ENCODE measurements at places on chromosomes 1 and 21.
A peak's percentile ranks its signal among the peaks of the same experiment; 100 is the strongest.

DNA sequence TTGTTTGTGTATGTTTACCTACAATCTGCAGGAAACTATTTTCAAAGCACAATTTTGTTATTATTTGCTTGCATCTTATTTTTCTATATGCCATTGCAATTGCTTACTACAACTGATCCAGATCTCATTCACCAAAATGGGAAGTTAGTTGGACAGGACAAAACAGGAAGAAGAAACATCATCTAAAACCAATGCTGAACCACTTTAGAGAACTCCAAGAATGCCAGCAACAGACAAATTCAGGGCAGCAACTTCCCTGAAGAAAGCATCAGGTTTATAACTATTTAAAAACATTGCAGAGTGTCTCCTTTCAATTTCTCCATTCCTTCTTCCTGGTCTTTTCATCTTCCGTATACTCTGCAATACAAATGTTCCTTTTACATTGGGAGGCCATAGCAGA, 82.4 kb upstream of the SMYD2 start:
- DNase-seq, result no peak

DNA sequence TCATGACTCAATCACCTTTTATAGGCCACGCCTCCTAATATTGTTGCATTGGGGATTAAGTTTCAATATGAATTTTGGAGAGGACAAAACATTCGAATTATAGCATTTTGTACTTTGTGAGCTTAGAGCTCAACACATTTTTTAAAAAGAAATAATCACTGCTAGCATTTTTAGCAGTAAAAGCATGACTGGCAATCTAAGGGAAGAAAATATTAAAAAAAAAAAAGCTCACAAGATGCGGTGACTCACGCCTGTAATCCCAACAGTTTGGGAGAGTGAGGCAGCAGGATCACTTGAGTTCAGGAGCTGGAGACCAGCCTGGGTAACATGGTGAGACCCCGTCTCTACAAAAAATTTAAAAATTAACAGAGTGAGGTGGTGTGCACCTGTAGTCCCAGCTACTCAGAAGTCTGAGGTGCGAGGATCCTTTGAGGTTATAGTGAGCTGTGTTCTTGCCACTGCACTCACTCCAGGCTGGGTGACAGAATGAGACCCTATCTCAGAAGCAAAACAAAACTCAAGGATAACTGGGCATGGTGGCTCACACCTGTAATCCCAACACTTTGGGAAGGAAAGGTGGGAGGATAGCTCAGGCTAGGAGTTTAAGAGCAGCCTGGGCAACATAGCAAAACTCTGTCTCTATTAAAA, 28.8 kb upstream of the DIPK1A start:
- DNase-seq, result no peak

- DNase-seq, result no peak
Observed at GRCh38 chr1:239443361-239443760, 57.0 kb downstream of the CHRM3 start.

DNA sequence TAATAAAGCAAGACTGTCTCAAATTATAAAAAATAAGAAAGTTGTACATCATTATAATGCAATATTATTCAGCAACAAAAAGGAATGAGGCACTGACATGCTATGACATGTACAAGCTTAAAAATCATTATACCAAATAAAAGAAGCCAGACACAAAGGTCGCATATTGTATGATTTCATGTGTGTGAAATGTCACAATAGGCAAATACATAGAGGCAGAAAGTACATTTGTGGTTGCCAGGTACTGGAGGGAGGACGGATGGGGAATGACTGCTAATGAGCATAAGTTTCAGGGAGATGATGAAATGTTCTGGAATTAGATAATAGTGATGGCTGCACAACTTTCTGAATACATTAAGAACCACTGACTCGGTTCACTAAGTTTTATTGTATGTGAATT, 73.6 kb upstream of the NBPF3 start:
- no peak for DNase-seq

DNA sequence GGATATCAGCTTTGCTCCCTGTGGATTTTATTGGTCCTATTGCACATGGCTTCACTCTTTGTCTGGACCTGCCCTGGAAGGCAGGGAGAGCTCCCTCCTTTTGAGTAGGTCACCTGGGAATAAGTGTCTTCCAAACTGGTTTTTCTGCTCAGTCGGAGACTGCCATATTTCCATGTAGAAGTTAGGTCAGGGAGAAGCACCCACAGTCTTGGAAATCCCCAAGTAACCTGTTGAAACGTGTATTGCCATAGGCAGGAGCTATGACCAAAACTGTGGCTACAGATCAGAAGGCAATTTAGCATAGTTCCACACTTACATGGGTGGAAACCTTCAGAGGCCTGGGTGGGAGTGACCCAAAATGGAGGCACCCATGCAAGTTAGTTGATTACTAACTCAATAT, 3.5 kb upstream of the GNG12 start:
- no peak for DNase-seq

- DNase-seq, result no peak
Observed at GRCh38 chr1:188672153-188672552, 1805.5 kb downstream of the BRINP3 start.

DNA sequence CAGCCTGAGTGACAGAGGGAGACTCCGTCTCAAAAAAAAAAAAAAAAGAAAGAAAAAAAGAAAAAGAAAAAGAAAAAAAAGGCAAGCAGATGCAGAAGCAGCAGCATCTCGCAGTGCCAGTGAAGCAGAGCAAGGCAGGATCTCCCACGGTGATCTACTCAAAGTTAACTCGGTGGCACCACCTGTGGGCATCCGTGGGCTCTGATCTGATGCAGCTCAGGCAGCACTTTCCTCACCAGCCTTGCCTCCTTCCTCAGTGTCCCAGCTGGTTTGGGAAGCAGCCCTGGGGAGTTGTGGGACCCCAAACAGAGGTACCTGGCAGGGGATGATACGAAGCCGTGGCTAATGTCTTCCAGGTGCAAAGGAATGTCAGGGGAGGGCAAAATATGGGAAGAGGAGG, 104.3 kb upstream of the KRTAP19-8 start:
- no peak for DNase-seq

DNA sequence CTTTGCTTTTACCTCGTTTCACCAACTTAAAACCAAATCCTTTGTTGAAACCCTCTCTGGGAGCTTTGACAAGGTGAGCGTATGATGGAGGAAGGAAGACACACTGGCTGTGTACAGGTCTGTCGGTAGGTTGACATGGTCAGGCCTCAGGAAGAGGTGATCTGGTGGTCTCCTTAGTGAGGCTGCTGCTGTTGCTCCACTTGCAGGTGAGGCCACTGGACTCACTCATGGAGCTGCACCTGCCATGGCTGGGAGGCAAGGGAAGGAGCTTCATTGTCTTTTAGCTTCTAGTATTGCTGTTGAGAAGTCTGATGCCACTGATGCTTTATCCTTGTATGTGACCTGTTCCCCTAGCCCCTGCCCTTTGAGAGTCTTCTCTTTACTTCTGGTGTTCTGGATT, 35.7 kb downstream of the TENT5C start:
- DNase-seq, result no peak

DNA sequence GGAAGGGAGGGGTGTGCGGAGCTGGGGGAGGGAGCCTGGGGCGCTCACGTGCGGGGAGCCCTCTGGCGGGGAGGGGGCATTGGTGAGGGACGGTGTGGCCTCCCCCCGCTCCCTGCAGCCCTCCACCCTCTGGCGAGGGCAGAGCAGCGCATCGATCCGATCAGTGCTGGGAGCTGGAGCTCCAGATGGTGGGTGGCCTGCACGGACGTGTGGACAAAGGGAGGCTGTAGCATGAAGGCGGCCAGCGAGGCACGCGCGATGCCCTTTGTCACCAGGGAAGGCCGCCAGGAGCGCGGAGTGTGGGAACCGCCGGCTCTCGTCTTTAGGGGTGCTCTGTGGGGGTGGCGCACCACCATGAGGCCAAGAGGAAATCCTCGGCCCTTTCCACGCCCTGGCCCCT, 5.4 kb upstream of the HES5 start:
- no peak for DNase-seq

DNA sequence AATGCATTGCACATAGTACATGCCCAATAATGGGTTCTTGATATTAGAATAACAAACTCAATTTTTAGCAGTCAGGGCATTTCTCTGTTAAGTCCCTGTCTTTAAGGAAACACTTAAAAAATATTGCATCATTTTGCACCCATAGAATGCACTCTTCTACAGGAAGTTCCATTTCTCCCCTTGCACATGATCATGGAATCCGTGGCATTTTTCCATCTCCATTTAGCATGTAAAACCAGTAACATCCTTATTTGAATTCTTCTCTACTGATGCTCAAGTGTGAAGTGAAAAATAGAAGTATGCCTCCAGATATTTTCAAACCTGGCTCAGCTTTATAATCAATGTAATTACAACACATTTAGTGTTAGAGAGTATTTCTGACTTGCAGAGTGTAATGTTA, 192.8 kb downstream of the RWDD3 start:
- no peak for DNase-seq

DNA sequence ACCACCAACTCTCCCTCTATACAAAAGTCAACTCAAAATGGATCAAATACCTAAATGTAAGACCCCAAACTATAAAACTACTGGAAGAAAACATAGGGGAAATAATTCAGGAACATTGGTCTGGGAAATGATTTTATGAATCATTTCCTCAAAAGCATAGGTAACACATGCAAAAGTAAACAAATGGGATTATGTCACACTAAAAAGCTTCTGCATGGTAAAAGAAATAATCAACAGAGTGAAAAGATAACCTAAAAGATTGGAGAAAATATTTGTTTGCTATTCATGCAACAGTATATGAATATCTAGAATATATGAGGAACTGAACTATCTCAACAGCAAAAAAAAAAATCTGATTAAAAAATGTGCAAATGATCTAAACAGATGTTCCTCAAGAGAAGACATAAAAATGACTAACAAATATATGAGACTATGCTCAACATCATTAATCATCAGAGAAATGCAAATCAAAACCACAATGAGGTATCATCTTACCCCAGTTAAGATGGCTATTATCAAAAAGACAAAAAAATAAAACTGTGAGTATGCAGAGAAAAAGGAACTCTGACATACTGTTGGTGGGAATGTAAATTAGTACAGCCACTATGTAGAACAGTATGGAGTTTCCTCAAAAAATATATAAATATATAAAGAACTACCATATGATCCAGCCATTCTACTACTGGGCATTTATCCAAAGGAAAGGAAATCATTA, 47.8 kb downstream of the VCAM1 start:
- no peak for DNase-seq

DNA sequence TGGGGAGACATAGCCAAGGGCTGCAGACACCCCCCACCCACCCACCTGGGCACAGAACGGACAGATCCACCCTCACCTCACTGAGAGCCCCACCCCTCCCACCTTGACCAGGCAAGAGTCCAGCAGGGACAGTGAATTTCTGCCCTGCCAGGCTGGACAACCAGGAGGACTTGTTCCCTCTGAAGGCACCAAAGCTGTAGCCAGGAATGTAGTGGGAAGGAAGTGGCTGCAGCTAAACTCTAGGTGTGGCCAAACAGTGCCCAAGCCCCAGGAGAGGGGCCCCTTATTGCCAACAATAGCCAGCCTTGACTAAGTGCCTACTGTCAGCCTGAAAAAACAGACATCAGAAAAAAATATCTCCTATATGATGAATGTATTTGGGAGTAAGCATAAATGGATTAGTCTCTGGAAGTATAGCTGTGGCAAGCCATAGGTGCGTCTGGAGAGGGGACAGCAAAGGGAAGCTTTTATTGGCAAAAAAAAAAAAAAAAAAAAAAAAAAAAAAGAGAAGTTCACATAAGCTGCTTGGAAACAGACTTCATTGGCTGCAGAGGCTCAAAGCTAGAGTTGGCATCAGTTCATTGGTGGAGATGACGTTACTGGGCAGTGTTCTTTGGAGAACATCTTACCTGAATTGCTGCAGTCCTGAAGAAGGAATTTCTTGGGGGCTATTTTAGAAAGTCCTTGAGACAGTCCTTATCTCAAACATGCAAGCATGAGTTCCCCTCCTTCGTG, 64.1 kb upstream of the TMEM51 start:
- no peak for DNase-seq

DNA sequence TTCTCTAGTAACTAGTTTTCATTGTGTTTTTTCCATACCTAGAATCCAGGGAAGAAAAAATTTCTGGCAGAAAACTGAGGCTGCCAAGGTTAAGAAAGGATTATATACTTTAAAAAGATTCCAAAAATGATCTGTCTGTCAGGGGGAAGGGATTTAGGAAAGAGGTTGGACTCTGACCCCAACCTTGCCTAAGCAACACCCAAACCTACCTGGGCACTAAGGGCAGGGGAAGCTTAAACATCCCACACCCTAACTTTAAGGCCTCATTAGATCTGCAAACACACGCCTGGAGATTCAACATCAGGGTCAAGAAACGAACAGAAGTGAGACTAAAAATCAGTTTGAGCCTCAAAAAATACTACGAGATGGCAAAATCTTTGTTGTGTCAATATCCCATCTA, 19.4 kb downstream of the KDM5B start:
- DNase-seq, result no peak

- DNase-seq, result no peak
Observed at GRCh38 chr1:162560303-162561036, 1.1 kb upstream of the UAP1 start.

DNA sequence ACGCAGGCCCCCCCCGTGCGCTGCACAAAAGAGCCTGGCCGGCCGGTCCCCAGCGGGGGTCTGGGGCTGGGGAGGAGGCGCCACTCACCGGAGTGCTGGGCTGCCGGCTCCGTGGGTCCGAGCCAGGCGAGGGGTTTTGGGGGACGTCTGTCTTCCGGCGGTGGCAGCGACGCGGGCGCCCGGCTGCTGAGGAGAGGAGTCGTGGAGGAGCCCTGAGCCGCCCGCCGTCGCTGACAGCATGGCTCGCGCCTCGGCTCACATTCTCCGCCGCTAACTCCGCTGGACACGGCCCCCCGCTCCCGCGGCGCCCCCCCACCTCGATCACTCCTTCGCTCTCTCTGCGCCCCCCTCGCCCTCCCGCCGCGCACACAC, 649 bp downstream of the AHDC1 start:
- no peak for DNase-seq

DNA sequence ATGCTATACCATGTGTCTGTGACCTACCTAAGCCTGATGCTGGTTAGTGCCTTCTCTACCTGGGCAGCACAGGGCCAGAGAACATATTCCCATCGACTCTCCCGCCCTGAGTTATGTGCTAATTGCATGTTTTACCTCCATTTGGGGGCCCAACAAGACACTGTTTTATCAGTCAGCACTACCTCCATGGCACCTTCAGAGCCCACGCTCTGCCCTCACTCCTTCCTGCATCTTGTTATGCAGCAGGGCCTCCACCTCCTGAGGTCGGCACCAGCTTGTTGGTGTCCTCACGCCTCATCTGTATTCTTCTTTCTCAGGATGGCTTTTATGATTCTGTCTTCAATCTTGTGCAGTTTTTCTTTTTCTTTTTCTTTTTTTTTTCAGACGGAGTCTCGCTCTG, 11.9 kb downstream of the WNT9A start:
- DNase-seq, result no peak

GRCh38 chr1:244325056-244325758, 126.5 kb downstream of the ADSS2 start:
- no peak for DNase-seq

- DNase-seq, result no peak
Observed at GRCh38 chr1:3275471-3276340, 178.8 kb upstream of the ARHGEF16 start.

- no peak for DNase-seq
Observed at GRCh38 chr1:53618500-53619366, 120.2 kb downstream of the GLIS1 start.

GRCh38 chr1:172719694-172720138, 60.8 kb downstream of the FASLG start:
- DNase-seq, result peak; percentile 69

- DNase-seq, result peak; percentile 92
Observed at GRCh38 chr1:212488436-212489283, 55.9 kb downstream of the NENF start.

- no peak for DNase-seq
Observed at GRCh38 chr1:169698976-169699375, 12.4 kb downstream of the SELL start.
